ENCODE measurements at places on chromosomes 7 and 10.

GRCh38 chr10:114930320-114930719 lies 7.7 kb upstream of the TRUB1 start:
- DNase-seq: no peak

GRCh38 chr7:157269341-157270059 lies 67.3 kb upstream of the DNAJB6 start:
- no peak for DNase-seq

DNA sequence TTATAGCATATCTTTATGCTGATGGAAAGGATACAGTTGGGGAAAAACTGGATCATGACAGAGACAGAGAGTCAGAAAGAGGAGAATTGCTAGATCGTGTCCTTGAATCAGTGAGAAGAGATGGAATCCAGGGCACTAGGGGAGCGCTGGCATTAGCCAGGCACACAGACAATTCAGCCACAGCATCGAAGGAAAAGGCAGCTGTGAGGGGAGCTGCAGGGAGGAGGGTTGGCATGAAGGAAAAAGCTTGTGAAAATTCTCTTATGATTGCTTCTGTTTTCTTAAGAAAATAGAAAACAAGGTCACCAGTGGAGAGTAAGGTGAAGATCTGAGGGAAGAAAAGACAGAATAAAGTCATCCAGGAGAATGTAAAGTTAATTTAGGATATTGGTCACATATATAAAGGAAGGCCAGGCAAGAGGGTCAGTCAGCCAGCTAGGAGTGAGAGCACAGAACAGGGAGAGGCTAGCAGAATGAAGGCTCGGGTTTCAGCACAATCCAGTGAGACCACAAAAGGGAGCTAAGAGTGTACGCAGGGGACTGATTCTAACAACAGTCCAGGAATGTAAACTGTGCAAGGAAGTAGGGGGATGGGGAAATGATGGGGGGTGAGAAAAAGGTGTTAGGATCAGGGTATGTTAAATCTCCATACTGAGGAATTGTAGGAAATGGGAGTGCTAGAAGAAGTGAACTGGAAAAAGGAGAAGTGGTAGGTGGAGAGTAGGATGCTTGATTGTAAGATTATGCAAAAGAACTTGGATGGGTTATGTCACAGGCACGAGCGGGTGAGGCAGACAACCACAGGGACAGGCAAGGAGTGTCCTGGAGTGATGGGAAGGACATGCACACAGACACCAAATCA lies 112.0 kb downstream of the RNF32 start:
- DNase-seq: peak; percentile 34

GRCh38 chr10:24465124-24465874 lies 256.4 kb downstream of the KIAA1217 start:
- DNase-seq: no peak

DNA sequence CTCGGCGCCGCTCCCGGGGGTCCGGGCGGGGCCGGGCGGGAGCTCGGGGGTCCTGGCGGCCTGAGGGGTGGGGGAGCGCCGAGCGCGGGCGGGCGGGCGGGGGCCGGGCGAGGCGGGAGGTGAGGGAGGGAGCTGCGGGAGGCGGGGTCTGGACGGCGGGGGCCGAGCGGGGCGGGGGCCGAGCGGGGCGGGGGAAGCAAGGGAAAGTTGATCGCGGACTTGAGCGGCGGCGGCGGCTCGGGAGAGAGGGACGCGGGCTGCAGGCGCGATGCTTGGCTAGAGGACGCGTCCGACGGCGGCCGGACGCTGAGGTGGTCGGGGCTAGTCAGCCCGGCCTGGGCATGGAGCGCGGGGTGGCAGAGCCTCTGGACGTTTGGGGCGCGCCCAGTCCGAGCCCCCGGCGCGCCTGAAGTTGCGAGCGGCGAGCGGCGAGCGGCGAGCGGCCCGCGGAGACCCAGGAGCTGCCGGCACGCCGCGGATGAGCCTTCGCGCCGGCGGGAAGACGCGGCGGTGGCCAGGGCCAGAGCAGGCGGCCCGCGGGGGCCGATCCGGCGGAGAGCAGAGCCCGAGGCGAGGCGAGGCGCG lies at the start of gene CDH23:
Gene CDH23 (plus strand): TSS at position 210 of the 585 bp plus-strand sequence. CDS start 42,912 bp downstream, outside the sequence.
- DNase-seq: peak; percentile 26

DNA sequence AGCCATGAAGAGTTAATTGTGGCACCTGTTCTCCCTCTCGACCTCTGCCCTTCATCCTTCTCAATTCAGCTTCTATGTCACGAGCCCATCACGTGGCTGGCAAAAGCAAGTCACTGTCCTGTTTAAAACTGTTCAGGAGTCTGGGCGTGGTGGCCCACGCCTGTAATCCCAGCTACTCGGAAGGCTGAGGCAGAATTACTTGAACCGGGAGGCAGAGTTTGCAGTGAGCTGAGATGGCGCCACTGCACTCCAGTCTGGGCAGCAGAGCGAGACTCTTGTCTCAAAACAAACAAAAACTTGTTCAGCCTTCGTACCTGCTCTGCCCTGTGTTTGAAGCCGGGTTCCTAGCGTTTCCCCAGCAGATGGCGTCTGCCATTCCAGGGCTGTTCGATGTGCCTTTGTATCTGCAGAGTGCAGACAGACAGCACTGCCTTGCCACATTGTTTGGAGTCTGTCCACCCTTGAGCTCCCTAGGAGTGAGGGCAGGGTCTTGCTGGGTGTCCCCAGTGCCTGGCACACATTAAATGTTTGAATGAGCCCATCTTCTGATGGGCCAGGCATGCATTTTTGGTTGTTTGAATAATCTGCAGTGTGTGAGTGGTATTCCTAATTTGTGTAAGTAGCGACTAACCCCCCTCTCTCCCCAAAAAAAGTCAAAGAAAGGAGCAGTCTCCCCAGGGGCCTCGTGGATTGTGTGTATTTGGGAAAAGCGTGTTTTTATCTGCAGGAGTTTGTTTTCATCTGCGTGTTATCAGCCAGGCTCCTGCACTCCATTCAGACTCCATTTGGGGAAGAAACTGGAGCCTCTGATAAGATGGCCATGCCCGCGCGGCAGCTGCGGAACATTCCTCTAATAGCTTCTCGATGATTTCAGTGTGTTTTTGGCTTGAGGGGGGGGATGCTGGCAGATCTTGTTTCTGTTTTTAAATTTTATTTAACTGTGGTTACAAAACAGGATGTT lies 61.2 kb downstream of the DNAJB6 start:
- DNase-seq: no peak

DNA sequence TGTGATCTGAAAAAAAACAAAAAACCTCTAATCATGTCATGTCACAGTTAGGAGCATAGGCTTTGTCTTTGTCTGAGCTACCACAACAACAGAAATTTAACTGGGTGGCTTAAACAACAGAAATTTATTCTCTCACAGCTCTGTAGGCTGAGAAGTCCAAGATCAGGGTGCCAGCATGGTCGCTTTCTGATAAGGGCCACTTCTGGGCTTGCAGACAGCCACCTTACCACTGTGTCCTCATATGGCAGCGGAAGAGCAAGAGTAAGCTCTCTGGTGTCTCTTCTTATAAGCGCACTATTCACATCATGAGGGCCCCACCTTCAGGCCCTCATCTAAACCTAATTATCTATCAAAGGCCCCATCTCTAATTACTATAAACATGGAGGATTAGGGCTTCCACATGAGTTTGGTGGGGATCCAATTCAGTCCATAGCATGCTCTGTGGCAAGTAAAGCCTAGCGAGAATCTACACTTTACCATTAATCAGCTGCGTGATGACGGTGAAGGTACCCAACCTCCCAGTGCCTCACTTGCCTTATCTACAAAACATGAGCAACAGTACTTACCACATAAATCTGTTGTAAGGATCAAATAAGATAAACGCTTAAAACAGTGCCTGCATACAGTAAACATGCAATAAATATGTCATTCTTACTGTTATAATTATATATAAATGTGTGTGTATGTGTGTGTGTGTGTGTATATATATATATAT lies 17.3 kb downstream of the ZNF438 start:
- no peak for DNase-seq

DNA sequence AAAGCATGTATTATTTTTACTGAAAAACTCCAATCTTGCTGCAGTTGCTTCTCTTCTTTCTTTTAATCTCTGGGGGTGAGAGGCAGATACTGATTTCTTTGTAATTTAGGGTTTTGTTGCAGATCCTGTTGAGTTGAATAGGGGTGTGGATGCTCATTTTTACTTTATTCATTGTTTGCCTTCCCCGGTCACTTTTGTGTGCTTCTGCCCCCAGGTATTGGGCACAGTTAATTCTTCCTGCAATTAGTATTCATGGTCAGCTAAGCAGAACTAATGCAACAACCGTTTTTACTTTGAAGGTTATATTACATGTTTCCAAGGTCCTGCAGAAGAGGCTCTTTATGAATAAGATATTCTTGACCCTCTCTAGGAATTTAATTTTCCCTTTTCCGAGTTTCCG lies 96.4 kb downstream of the BUB3 start:
- DNase-seq: no peak

- no peak for DNase-seq
Observed at GRCh38 chr10:78604721-78605120, 464.0 kb upstream of the ZMIZ1 start.

GRCh38 chr7:5596046-5596895 lies 172.6 kb upstream of the TNRC18 start:
- peak; percentile 89 for DNase-seq

DNA sequence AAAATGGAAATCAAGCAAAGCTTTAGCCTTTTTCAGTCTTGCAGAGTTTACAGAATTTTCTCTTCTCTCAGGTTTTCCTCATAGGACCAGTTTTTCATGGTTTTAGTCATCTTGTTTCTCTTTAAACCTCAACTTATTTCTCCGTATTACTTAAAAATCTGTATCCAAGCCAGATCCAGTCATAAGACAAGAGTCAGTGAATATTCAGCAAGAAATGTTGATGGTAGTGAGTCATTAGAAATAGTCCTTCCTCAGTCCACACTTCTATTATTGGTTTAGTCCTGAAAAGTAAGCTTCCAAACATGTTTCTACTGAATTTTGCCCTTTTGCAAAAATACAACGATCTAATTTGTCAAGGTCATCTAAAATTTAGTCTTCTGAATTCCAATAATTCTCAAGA lies 107.0 kb downstream of the VIM start:
- no peak for DNase-seq

GRCh38 chr10:10527861-10528562 lies 489.7 kb upstream of the CELF2 start:
- DNase-seq: no peak

DNA sequence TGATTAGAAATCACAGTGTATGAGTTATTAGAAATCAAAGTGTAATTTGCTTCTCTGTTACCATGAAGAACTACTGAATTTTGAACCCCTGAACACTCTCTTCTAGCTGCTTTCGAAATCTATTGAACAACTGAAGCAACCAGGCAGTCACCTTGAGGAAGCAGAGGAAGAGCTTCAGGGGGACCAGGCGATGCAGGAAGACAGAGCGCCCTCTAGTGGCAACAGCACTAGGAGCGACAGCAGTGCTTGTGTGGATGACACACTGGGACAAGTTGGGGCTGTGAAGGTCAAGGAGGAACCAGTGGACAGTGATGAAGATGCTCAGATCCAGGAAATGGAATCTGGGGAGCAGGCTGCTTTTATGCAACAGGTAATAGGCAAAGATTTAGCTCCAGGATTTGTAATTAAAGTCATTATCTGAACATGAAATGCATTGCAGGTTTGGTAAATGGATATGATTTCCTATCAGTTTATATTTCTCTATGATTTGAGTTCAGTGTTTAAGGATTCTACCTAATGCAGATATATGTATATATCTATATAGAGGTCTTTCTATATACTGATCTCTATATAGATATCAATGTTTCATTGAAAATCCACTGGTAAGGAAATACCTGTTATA lies 170.7 kb downstream of the HDAC9 start:
- peak; percentile 89 for DNase-seq

DNA sequence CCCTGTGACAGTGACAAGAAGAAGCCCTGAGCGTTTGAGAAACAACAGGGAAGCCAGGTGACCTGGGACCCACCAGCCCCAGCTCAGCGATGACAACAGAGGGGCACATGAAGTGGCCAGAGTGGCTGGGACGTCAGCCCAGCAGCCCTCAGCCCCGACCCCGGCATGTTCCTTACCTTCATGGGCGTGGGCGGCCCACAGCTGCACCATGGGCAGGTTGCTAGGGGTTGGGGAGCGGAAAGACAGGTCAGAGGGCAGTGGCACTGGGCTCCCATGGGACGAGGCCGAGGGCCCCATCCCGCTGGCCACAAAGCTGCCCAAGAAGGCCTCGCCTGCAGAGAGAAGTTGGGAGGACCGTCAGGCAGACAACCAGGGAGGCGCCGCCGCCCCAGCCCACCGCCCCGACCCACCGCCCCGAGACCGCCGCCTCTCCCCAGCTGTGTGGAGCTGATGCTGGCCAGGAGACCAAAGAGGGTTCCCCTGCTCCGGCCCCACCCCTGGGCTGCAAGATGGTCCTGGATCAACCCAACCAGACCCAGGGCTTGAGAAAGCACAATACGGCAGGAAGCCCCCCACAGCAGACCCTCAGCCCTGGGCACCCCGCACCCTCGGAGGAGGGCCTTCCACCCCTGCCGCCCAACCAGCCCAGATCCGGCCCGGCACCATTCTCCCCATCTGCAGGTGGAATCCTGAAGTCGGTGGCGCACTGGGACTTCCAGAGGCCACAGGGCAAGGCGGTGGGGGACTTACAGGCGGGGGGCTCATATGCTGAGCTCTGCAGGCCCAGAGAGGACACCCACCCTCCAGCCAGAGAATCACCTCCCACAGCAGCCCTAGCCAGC lies 29.1 kb downstream of the TNRC18 start:
- no peak for DNase-seq

DNA sequence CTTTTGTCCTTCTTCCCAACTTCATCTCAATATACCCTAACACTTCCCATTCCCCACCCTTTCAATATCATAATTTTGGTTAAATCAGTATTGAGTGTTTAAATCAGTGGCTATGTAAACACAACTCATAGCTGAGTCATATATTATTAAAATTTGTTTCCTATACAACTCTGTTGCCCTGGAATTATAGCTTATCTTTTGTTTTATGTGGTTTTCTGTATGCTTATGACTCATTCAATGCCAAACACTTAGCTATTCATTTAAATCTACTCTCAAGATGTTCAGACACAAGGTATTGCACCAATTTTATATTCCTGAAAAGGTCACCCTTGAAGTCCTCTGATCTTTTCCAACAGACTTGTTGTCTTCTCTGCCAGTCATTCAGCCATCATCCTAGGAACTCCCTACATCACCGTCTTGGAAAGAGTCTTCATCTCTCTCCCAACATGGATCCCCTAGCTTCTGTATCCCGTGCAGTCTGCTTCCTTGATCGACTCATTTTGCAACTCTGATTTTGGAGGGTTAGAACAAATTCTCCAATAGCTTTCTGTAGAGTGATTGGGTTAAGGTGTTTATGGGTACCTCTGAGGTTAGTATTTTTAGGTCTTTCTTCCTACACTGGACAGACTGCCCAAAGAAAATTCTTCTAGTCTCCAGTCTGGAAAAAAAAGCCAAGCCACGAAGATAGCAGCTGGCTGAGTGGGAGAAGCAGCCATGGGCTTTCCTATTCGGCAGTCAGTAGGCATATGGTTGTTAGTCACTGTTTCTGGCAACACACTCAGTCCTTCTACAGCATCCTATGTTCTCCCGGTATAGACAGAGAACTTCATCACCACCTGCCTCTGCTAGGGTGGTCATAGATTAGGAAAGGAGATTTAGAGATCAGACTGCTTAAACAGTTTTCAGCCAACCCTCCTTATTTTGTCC lies 102.1 kb downstream of the CRPPA start:
- no peak for DNase-seq

GRCh38 chr10:60807499-60807898 lies 29.2 kb downstream of the CDK1 start:
- no peak for DNase-seq
